Stimulated activated CD4-positive, alpha-beta T cell treated with anti-CD3 and anti-CD28 coated beads, Interleukin-12 subunit alpha, Interleukin-12 subunit beta, amount 100 ng/mL, for 4 hours (primary cell): ENCODE measurements at places on chromosomes 12 and 14.

DNA sequence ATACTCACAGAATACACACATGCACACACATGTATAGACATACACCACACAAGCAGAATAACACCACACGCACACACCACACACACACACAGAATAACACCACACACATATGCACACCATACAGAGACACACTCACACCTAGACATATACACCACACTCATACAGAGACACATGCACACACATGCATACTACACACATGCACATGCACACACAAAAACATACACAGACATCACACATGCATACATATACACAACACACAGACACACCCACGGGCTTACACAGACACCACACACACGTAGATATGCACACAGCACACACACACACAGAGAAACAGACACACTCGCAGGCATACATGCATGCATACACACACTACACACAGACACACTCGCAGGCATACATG lies 49.7 kb downstream of the NTF3 start:
- no peak for DNase-seq

DNA sequence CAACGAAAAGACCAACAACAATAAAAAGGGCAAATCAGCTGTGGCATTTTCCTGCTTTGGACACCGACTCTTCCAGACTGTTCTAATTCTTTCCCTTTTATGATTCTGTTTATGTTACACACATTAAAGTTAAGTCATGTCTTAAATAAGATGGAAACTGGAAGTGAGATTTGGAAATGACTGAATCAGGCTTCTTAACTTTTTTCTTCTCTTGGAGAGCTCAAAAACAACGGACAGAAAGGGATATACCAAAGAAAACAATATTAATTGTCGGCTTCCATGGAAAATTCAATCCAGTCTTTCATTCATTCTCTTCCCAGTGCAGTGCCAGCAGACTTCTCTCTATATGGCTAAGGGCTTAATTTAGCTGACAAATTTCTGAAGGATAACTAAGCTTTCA lies 214.9 kb upstream of the DDHD1 start:
- no peak for DNase-seq

DNA sequence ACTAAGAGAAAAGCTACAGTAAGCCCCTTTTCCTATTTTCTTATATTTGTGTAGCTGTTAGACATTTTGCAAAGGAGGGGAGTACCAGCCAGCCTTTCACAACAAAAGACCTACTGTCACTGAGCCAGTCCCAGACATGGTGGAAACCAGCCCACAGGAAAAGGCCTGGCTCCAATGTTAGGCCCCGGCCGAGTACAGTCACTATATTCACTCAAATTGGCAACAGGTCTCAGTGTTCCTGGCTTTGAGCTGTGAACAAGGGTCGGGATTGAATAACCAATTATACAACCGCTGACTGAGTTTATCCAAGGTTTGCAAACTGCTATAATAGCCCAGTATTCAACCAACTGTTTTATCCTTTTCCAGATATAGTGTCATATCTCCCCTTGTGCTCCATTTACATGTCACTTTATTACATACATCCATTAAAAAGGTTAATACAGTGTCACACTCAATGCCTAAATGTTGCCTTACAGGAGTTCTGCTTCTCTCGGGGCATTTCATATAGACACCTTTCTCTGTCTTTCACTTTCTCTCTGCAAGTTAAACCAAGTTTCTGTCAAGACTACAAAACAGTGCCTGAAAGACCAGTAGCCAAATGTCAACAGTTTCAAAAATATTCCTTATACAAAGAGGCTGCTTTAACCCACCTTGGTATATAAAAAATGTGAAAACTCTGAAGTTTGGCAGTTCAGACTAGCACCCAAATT lies 178.1 kb downstream of the SOX5 start:
- DNase-seq, result no peak

DNA sequence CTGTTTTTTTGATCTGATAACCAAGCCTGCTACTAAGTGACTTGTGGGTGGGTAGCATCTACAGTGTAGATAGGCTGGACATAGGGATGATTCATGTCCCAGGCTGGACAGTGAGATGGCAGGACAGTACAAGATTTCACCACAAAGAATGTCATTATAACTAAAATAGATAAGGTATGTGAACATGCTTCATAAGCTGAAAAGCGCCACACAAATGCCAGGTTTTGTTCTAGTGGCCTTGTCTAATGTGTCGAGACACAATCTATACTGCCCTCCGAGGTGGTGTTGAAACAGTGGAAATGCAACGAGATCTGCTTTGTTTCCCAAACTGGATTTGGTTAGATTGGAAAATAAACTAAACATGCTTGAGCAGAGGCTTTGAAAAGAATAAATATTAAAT lies 4.4 kb downstream of the LGALS3 start:
- no peak for DNase-seq

- DNase-seq, result no peak
Observed at GRCh38 chr12:105226219-105226618, 9.8 kb downstream of the APPL2 start.
